ENCODE measurements at places on chromosomes 2 and 18.

GRCh38 chr18:61464551-61465142 lies 131.4 kb downstream of the CDH20 start:
- DNase-seq, result no peak

- no peak for DNase-seq
These were observed 7.9 kb downstream of the ALPP start for GRCh38 chr2:232386490-232386739.

GRCh38 chr2:141641462-141641861 lies 489.4 kb downstream of the LRP1B start:
- no peak for DNase-seq

DNA sequence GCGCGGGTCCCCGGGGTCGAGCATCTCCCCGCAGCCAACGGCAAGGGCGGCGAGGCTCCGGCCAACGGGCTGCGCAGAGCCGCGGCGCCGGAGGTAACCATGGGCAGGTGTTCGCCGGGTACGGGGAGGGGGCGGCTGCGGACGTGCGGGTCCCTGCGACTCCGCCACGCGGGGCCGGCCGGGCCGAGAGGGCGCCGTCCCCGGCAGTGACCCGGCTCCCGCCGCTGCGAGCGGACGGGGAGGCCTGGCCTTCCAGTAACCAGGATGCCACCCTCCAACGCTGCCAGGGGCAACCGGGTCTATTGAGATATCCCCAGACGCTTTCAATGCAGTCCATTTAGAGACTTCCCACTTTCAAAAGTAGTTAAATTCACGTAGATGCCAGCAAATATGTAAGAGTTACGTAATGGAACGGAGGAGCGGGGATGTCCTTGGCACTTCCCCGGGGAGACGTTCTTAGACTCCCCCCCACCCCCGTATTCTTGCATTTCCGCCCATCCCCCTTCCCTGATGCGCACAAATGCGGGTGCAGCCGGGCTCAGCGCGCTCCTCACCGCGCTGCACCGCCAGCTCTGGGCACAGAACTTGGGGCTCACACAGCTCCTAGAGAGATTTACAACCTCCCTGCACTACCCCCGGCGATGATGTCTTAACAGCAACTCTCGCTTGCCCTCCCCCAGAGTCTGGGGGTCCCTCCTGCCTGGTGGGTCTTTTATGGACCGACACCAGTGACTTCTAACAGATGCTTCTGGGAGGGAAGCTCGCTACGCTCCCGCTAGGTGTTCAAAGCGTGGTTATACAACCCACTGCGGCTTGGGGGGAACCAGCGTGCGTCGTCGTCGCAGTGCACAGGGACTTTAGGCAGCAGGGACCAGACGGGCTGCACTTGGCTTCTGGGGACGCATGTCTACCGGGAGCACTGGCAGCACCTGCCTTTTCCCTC lies 657 bp downstream of the SGPP2 start:
- no peak for DNase-seq

- DNase-seq, result no peak
These were observed 79.7 kb downstream of the NCK2 start for GRCh38 chr2:105824446-105824845.

Data from hematopoietic multipotent progenitor cell treated with erythropoietin and hydrocortisone succinate and interleukin-3 and kit ligand, for 8 days (in vitro differentiated cells).